ENCODE measurements at places on chromosomes 5 and 9.

DNA sequence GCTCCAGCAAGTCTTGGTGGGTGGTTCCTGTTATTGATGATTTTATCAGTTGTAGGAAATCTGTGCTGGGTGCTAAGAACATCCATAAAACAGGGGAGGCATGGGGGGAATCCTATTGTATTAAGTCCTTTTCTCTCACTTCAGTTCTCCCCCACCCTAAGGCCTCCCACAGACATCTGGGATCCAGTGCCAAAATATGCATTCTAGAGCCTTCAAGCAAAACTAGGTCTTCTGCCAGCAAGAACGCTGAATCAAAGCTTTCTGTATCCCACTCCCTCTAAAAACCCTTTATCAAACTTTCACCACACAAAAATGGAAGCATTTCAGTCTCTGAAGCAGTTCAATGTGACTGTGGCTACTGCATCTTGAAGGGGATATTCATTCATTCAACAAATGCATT is 281.9 kb downstream of the GAS1 start:
- no peak for DNase-seq

- DNase-seq, result no peak
These were observed 278.7 kb downstream of the HCN1 start for GRCh38 chr5:45417285-45417998.

DNA sequence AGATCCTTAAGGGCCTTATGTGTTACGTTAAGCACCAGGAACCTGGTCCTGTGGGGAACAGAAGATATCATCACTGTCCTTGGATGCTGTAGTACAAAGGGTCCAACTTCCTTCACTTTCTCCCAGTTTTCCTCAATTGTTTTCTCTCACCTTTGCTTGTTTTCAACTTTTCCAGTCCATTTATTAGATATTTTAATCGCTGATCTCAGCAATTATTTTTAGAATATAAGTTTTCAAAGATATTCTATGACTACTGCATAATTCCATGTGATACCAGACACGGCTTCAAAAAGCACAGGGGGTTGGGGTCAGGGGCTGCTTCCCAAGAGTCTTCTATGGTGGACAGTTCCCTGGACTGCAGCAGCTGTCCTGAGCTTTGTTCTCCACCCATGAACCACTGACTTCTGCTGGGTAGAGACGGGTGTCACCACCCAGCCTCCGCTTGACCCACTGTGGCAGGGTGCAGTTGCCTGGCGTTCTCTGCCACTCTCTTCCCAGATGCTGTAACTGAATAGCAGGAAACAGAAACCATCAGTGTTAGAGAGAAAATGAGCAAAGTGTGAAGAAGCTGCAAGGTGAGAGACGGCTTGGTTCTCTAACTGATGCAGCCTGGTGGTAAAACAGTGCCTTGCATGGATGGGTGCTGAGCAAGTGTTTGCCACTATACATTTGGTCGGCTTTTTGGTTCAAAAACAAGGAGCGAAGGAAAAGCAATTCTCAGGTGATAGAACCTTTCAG is 383.0 kb downstream of the RAB3C start:
- DNase-seq, result no peak

DNA sequence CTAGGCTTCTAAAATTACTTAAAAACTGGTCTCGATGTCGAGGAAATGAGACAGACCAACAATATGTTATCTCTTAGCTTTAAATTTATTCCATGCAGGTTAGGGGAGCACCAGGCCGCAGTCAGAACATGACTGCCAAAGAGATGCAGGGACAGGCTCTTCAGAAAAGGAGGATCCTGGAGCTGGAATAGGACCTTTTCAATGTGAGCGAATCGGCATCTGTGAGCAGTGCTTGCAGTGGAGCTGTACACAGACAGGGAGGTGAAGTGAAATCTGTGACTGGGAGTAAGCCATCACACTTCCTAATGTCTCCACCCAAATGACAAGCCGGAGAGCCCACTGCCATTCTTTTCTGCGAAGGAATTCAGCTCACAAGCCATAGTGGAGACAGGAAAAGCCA is 78.2 kb downstream of the EFNA5 start:
- DNase-seq, result no peak

GRCh38 chr9:6969805-6970204 is 212.0 kb downstream of the KDM4C start:
- no peak for DNase-seq

DNA sequence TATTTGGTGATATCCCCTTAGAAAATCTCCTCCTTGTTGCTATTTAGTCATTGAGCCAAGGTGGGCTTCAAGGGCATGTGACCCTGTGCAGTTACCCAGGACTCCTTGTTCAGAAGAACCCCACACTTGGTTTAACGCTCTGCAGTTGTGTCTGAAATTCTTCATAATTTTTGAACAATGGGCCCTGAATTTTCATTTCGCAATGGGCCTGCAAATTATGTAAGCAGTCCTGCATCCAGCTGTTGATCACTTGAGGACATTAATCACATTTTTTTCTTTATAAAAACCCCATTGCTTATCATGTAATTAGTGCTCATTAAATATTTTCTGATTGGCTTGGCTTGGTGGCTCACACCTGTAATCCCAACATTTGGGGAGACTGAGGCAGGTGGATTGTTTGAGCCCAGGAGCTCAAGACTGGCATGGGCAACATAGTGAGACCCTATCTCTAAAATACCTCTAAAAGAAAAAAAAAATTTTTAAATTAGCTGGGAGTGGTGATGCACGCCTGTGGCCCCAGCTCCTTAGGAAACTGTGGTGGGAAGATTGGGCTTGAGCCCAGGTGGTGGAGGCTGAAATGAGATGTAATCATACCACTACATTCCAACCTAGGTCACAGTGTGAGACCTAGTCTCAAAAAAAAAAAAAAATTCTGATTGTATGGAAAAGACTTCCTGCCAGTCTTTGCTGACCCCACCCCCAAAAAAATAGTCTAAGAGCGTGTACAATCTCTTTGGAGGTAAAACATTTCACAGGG is 194.2 kb upstream of the HAPLN1 start:
- DNase-seq, result no peak

GRCh38 chr5:30765227-30765626 is 428.3 kb upstream of the CDH6 start:
- DNase-seq, result no peak

Measured in inflammatory macrophage (primary cell).